ENCODE measurements at places on chromosomes 6 and 20.

GRCh38 chr6:114007516-114007915, 36.6 kb upstream of the HDAC2 start:
- peak; percentile 4 for DNase-seq

GRCh38 chr20:62617711-62618483, 24.4 kb upstream of the SLCO4A1 start:
- DNase-seq = peak; percentile 75

GRCh38 chr6:51841626-51842025, 245.8 kb downstream of the PKHD1 start:
- DNase-seq = no peak

- no peak for DNase-seq
Measured at GRCh38 chr6:144232832-144233230, 52.3 kb upstream of the UTRN start.

DNA sequence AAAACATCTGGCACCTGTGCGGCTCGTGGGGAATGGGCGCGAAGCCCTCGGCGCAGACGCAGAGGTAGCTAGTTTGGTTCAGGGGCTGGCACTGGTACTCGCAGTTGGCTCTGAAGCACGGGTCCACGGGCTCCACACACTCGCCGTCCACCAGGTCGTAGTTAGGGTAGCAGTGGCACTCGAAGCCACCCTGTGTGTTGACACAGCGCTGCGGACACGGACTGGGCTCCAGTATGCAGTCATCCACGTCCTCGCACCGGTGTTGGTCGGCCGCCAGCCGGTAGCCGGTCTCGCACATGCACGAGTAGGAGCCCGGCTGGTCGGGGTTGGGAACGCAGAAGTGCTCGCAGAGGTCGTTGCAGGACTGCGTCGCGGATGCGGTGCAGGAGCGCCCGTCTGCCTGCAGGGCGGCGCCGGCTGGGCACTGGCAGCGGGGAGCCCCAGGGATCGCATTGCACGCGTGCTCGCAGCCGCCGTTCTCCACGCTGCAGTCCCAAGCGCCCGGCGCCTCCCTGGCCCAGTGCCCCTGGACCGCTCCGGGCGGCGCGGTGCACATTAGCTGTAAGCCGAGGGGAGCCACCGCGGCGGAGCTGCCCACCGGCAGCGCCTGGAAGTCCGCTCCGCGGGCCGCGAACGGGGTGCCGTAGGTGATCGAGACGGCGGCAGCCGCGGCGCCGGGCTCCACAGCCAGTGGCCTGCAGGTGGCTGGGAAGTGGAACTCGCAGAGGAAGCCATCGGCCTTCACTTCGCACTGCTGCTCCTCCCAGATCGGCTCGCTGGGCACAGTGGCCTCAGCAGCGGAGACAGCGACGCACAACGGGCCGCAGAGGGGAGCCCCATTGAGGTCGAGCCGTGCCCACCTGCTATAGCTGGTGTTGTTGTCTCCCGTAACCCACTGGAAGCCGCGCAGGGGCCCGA, 930 bp downstream of the THBD start:
- DNase-seq = peak; percentile 47

GRCh38 chr20:3105256-3106137, 21.0 kb upstream of the AVP start:
- DNase-seq = no peak

DNA sequence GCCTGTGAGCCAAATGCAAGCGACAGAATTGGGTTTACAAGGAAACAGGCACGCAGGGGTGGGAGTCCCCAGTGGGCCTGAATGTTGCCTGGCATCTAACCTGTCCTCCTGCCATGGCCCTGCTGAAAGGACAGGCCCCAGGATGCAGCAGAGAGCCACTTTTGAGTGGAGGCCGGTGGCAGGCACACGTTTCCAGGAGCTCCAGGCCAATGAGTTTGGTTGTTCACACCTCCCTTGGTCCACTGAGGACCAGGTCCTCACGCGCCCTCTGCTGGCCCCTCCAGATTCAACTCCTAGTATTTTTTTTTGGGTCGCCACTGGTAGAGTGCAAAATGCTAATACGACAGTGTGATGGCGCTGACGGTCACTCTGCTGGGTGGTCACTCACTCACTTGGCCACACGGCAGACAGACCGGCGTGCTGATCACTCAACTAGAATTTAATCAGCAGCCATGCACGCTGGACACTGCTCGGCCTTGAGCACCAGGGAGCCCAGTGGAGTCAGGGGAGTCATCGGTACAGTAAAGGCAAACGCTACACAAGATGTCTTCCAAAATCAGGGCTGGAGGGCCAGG, 81.7 kb upstream of the NFATC2 start:
- DNase-seq = peak; percentile 73

DNA sequence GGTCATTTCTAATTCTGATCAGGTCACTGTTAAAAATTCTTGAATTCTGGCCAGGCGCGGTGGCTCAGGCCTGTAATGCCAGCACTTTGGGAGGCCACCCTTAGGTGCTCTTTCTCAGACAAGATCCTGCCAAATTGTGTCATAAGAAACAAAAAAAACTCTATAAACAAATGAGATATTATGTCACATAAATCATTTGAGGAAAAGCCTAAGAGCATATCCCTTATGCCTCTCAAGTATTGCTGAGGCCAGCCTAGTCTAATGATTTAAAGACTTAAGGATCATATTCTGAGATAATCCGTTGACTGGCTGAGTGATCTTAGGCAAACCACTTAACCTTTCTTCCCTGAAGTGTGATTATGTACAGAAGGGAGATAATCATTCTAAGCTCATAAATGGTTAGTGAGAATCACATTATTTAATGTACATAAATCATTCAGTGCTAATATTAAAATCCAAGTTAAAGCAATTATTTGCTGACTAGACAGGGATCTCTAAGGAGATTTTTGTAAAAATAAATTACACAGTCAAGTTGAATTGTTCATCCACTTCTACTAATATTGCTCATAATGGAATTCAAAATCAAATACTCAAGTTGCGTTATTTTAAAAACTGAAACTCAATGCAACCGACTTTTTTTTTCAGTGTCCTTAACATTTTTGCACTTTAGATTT, 365.4 kb downstream of the PHF3 start:
- DNase-seq = no peak

DNA sequence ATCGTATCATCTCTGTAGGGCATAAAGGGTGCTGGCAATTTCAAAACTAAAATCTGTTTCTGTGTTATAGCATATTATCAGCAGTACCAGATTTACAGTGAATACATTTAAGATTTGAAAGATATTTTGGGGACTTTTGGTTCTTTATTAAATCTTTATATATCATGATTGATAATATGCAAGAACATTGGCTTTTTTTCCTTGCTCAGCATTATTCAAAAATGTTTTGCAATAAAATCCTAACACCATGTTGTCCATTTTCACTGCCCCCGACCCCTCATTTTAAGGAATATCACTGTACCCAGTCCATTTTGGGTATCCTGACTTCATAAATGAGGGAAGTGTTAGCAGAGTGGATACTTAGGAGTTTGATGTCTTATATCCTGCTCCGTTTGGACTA, 16.3 kb downstream of the FARS2 start:
- DNase-seq = no peak

- no peak for DNase-seq
Measured at GRCh38 chr6:7062451-7063162, 45.2 kb upstream of the RREB1 start.

DNA sequence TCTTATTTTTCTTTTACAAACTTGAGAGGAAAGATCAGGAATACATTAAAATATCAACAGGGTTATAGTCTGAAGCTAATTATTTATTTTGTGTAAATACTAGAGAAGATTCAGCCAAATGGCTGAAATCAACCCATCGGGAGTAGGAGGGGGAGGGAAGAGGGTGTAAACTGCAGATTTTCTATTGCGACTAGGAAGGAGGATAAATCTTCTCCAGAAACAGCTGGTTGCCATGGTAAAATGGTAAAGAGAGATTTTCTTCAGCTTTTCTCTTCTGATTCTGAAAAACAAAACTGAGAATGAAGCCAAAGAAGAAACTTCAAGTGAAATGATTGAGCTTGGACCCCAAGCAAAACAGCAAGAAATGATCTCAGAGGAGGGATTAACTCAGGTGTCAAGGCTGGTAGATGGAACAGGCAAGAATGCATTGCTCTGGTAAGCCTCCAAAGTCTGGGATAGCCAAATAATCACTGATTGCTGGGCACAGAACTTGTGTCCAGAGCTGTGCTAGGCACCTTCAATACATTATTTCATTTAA, 193.5 kb upstream of the SPTLC3 start:
- no peak for DNase-seq

DNA sequence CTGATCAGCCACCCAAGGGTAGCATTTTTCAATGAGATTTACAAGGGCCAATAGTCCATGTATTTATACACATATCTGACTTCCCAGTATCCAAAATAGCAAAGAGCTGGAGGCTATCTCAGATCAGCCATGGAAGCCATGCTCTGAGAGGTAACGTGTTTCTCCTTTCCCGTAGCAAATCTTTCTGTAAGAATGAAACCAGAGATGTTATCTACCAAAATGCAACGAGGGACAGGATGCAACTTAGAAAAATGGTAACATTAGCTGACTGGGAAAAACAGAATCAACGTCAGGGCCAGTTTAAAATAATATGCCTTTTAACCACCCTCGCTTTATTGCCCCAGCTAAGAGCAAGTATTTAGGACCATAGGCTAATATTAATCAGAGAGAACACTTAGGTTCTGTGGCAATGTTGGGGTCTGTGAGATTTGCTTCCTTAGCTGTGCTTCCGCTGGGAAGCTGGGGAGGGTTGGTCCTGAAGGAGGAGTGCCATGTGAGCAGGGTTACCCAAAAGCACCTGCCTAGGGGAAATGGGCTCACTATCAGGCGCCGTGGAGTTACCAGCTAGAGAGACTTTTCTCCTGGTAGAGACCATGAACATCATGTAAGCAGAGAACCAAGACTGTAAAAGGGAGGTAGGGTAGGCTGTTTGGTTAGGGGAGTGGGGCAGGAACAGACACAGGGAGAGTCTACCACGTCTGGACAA, 1.2 kb downstream of the ZNF831 start:
- peak; percentile 78 for DNase-seq

DNA sequence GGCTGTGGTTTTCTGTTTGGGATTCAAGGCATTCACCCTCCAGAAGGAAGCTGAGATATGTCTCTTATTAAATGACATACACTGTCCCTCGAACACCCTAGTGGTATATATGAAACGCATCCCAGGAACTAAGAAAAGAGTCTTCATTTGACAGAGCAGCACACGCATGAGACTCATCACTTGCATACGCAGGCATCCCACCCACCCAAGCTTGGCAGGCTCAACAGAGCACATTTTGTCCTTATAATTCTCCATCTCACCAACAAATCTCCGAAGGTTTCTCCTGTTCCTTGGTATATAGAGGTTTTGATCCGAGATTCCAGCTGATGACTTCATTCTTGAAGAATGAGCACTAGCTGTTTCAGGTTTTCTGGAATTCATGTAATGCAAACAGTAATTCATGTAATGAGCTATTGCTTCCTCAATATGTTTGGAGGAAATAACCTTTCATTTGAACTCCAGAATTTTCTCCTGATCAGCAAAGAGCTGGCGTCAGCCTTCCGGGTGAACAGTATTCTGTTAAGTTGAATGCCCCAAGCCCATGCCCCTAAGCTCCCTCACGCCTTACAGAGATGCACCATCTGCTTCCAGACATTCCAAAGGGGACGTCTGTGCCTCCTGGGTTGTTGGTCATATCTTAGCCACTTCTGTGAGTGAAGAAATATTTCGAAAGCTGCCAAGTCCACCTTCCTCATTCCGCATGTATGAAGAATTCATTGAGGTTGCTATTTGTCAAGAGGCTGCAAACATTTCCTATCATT, 66.0 kb upstream of the CDH4 start:
- no peak for DNase-seq

GRCh38 chr6:99073223-99073622, 125.5 kb upstream of the FBXL4 start:
- DNase-seq = no peak

All from activated CD4-positive, alpha-beta T cell treated with anti-CD3 and anti-CD28 coated beads, Interleukin-2, Interleukin-4, amounts not matched to agents 100 ng/mL and 50 ng/mL, durations not matched to agents 16 hours and 8 hours (primary cell).